ENCODE measurements at places on chromosomes 13 and 19.
A peak's percentile ranks its signal among the peaks of the same experiment; 100 is the strongest.

DNA sequence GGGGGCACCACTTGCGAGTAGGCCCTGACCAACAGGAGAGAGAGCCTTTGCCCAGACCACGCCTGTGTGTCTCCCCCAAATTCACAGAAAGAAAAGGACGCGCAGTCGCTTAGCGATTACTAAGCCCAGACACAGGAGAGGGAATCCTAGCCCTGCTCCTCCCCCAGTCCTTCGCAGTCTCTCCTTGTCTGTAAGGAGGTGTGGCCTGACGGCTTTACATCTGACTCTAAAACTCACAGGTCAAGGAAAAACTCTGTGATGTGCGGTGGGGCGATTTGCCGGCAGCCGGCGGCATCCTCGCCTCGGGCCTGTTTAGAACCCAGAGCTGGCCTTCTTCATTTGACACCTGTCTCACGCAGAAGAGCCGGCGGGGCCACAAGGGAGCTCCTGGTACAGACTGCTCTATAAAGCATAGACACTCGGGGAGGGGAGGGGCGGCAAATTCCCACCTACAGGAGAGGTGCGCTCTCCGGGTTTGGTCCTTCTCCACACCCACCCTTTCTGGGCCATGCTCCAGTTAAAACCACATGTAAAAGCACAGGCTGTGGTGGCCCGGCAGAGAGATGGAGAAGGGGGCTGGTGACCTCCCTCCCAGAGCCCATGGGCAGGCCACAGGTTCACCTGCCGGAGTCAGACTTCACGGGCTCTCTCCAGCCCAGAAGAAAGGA, 17.8 kb downstream of the GPR12 start:
- DNase-seq, result no peak

DNA sequence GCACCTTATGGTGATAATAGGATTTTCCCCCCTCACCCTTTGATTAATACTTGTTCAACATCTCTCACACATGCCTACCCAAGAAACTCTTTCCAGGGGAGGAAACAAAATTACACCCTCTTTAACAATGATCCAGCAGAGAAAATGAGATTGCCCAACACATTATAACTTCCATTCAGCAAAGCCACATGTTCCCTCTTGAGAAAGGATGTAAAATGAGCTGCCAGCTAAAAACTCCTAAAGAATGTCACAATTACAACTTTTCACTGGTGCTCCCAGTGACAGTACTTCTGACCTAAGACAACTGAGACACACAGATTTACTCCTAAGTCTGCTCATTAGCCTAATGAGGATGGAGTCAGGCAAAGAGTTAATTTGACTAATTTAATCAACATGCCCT, 621.4 kb downstream of the DIAPH3 start:
- no peak for DNase-seq

GRCh38 chr13:98740131-98740530, 12.3 kb downstream of the SLC15A1 start:
- DNase-seq, result no peak

DNA sequence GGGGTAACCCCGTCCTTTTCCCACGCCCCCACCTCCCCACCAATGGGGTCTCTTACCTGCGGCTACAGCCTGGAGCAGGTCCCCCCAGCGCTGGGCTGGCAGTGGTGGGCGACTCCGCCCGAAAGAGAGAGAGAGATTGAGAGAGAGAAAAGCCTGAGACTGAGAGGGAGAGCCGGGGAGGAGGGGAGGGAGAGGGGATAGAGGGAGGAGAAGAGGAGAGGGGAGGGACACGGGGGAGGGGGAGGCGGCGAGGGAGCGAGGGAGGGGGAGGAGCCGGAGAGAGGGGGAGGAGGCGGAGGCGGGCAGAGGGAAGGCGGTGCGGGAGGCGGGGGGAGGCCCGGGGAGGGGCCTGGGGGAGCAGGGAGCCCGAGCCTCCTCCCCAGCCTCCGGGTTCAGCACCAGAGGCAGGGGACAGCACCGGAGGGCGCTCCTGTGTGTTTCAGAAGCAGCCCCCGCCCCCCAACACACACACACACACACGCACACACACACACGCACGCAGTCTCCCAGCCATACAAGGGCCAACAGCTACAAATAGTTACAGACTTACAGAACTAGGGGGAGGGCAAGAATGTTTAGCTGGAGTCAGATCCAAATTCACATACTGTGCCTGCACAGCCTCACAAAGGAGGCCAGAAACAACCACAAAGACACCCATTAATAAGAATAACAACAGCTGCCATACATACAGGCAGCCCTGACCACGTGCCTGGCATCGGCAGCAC, at the start of gene SLC8A2:
Gene SLC8A2, minus strand, starts transcription at position 161 of the 725 bp plus-strand sequence. CDS start 5,490 bp downstream, outside the sequence.
- peak; percentile 75 for DNase-seq

- no peak for DNase-seq
Measured at GRCh38 chr13:33150126-33150525, 133.9 kb downstream of the KL start.
